LNCaP clone FGC (cell line): ENCODE measurements at places on chromosomes 2 and 18.
A peak's percentile ranks its signal among the peaks of the same experiment; 100 is the strongest.

DNA sequence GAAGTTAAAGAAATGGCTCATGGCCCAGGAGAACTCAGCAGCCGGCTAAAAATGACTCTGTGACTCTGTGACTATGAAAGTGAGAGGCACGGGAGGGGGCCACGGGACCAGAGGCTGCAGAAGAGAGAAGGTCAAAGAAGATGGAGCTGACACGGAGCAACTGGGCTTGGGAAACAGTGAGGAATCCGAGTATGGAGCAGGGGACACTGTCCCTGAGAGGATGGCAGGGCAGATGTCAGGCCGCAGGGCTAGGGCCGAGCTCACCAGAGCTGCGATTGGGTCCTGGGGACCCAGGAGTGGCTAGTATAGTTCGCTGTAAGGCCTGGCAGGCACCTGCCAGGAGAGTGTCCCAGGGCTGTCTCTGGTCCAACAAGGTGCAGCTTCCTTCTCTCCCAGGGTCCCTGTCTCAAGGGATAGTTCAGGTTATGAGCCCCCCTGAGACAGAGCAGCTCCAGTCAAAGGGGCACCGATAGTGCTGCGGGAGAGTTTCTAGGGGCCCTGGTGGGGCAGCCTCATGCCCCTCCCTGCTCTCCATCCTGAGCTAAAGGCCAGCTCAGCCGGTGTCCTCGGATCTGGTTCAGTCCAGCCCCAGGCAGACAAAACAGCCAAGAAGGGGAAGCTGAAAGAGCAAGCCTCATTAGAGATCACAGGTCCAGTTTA lies 42.7 kb downstream of the CIB4 start:
- no peak for DNase-seq

- DNase-seq = no peak
Measured at GRCh38 chr2:171230176-171230575, 69.5 kb upstream of the TLK1 start.

DNA sequence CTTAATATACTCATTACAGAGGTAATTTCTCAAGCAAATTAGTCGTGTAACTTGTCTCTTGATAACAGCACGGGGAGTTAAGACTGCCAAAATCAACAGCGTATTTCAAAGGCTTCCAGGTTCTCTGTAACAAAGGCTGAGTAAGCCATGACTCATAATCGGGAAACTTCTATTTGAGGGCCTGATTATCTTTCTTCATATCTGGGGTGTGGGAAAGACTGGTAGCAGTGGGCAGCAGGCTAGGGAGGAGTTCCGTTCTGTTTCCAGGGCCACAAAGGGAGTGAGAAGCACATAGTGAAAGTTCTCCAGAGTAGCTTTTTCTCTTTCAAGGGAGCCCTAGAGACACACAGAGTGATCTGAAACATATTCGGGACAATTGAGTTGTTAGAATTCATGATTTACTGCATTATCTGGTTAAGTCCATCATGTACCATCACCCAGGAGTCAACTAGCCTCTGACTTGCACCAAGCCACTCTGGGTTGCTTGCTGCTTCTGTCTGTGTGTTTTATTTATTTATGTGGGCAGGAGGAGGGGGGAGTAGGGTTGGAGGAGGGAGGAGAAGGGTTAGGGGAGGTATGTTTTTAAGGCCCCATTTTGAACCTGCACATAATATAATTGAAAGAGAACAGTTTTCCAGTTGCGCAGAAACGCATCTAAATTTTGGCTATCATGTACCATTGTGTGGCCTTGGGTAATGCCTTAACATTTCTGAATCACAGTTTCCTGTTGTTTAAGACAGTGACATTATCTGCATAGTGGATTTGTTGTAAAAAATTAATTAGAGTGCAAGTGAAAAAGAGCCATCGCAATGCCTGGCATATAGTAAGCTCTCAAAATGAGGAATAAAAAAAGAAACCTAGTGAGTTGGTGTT lies 80.5 kb upstream of the ITPRID2 start:
- DNase-seq = peak; percentile 84

DNA sequence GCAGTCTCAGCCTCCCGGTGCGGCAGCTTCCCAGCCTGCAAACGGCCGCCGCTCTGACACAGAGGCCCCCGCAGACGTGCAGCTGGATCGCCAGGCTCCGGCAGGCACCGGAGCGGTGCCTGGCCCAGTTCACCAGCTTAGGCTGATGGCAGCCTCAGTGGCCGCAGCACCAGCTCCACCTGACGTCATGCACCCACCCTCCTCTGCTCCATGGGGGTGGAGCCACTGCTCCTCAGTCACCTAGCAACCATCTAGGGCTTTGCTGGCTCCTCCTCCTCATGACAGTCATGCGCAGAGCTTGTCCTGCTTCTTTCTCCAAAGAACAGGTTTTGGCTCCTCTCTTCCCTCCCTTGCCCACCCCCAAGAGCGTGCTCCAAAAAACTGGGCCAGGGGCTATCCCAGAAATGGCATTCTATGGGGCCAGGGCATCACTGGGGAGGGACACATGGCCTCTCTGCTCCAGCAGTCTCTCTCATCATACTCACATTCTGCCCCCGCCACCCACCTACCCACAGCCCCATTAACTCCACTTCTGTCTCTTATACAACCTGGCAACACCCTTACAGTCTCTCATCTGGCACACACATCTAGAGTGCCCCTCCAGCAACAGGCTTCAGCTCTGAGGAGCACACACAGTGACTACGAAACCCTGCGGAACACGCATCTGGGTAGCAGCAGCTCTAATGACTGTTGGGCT lies 5.5 kb downstream of the DCTN1 start:
- DNase-seq = no peak
